G401 (cell line): ENCODE measurements at places on chromosomes 4 and X.

DNA sequence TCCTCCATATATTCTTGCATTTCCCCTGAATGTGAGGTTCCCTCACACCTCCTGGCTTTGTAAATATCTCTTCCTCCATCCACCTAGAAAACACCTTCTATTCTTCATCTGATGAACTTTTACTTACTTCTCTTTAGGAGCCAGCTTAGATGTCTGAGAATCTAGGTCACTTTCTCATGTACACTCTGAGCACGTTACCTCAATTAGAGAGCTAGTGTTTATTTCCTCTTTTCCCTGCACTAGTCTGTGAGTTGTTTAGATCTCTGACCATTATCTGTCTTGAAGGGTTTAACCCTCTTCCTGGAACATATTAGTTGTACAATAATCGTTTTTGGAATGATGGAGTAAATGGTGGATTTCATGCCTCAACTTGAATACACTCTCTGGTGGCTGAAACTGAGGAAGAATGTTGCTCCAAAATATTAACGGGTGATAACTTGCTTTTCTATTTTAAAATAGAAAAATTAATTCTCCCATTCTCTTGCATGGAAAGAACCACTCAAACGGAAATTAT lies 8.5 kb upstream of the NEIL3 start:
- DNase-seq: no peak

DNA sequence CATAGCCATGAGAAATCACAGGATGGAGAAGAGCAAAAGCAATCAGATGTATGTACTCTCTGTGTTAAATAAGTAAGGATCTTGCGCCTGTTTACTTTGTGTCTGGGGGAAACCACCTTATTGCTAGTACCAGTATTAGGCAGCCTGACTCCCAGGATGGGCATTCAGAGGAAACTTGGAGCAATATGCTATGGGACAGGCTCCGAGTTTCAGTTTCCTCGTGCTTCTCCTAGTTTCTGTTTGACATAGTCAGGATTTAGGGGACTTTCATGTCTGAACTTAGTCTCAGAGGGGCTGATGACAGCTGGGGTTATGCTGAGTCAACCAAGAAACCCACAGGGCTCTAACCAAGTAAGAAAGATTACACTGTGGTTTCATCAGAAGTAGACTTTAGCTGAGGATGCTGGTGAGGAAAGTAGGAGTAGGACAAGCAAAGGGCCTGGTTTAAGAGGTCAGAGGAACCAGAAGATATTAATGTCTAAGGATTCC lies 13.5 kb downstream of the NSUN7 start:
- no peak for DNase-seq

GRCh38 chr4:7168106-7168505 lies 24.2 kb upstream of the SORCS2 start:
- DNase-seq: no peak

DNA sequence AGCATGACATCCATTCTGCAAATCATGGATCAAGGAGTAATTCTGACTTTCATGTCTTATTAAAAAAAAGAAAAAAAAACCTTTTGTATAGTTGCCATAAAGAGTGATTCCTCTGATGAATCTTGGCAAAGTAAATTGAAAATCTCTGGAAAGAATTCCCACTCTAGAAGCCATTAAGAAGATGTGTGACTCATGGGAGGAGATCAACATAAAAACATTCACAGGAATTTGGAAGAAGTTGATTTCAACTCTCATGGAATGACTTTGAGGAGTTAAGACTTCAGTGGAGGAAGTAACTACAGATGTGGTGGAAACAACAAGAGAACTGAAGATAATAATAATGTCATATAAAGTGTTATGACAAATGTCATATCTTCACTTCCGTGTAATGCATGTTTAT lies 204.2 kb downstream of the PABPC4L start:
- DNase-seq: no peak

DNA sequence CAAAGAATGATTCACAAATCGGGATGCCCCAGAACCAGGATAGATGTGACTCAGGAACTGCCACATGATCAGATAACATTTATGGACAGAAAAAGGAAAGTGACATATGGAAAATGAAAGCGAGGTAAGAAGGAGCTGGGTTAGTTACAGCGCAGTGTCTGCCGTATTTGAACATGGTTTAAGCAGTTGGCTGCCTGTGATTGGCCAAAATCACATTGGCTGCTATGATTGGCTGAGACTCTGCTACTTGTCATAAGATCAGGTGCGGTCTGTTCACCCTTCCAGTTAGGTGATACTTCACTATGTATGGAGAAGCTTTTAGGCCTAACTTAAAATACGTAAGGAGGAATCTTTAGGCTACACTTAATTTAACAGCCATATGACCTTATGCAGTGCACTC lies 322.7 kb upstream of the HAND2 start:
- DNase-seq: no peak
